RWPE2 (cell line): ENCODE measurements at places on chromosomes 12 and 14.
A peak's percentile ranks its signal among the peaks of the same experiment; 100 is the strongest.

DNA sequence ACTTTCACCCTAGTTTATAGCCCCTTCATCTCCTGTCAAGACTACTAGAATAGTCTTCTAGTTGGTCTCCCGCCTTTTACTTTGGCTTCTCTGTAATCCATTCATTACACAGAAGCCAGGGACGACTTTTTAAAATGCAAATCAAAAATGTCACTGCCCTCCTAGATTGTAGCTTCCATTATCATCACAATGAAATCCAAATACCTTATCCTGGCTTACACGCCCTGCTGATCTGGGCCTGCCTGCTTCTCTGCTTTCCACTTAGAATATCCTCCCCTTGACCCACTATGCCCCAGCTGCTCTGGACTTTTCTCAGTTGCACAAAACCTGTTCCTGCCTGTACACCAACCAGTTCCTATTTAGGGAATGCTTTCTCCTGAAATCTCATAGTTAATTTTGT is 4.5 kb upstream of the EEA1 start:
- H3K4me1 ChIP-seq, result peaks cover 17% of the 10 kb centered on the region
- no peaks in the 10 kb centered on the region for H3K36me3 ChIP-seq
- DNase-seq, result no peak
- no peak overlapping the region for H3K27ac ChIP-seq
- H3K4me3 ChIP-seq, result no peak overlapping the region

GRCh38 chr12:3137814-3138445 is 60.8 kb downstream of the TSPAN9 start:
- no peaks in the 10 kb centered on the region for H3K4me1 ChIP-seq
- H3K27me3 ChIP-seq, result no peaks in the 10 kb centered on the region
- H3K36me3 ChIP-seq, result no peaks in the 10 kb centered on the region
- no peak for DNase-seq

GRCh38 chr12:48933664-48934311 is 8.5 kb upstream of the FKBP11 start:
- peaks cover 79% of the 10 kb centered on the region for H3K36me3 ChIP-seq
- H3K27me3 ChIP-seq, result no peaks in the 10 kb centered on the region
- H3K27ac ChIP-seq, result no peak overlapping the region

- no peaks in the 10 kb centered on the region for H3K4me1 ChIP-seq
- DNase-seq, result no peak
- peaks cover 3% of the 10 kb centered on the region for H3K27me3 ChIP-seq
- no peak overlapping the region for H3K27ac ChIP-seq
- H3K4me3 ChIP-seq, result no peak overlapping the region
- H3K36me3 ChIP-seq, result no peaks in the 10 kb centered on the region
These were observed 25.0 kb downstream of the NTF3 start for GRCh38 chr12:5456906-5457305.

GRCh38 chr12:16258963-16259362 is 18.5 kb downstream of the SLC15A5 start:
- H3K4me3 ChIP-seq, result no peak overlapping the region
- no peaks in the 10 kb centered on the region for H3K4me1 ChIP-seq
- H3K27me3 ChIP-seq, result no peaks in the 10 kb centered on the region
- DNase-seq, result no peak
- H3K27ac ChIP-seq, result no peak overlapping the region

DNA sequence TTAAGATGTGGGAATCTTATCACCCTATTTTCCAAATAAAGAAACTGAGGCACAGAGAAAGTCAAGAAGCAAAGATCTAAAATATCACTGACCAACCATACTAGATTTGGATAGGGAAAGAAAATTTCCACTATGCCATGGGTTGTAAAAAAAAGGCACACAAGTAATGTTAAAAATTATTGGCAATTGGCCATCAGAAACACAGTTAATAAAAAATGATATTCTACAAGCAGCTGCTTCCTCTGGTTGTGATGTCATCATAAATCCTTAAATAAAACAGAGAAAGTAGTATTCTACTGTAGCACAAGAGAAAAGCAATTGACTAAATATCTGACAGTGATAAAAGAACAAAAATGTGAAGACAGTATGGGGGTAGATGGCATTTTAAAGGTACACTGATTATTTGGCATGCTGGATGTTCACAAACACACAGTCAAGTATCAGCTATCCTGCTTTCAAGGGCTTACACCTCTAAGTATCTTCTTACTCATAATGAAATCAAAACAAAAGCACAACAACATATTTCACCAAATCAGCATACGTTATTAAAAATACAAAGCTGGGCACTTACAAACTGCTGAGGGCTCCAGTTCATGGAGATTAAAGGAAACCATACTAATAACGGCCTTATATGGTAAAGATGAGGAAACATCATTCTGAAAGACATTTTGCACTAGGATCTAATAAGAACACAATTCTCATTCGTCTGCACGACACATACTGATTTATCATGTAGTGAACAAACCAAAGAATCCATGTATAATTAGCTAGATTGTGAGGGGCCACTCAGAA is 45.7 kb downstream of the CORO1C start:
- no peaks in the 10 kb centered on the region for H3K27me3 ChIP-seq
- DNase-seq, result no peak
- H3K4me1 ChIP-seq, result peaks cover 41% of the 10 kb centered on the region

DNA sequence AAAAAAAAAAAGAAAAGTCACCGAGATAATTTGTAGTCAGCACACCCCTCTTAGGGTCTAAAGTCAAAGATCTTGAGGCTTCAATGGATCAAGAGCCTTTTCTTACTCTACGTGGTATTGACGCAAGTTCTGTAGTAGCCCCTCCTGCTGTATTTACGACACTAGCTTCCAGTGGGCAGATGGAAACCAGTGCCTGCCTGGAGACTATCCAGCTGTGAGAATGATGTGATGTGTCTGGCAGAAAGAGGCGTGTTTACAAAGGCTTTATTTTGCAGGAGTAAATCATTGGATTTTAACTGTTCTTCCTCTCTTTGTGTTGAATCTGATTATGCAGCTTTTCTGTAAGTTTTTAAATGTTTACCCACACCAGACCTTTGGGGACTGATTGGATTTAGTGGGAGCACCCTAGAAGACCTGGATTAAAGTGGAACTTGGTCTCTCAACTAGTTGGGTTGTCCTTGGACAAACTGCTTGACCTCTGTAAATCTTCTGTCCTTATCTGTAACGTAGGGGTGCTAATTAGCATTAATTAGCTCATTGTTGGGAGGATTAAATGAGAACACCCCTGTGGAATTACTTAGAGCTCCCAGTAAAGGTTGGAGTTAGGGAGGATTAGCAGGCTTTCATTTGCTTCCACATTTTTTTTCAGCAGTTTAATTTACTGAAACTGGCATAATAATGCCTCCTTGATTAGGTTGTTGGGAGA is 72.4 kb downstream of the RASSF3 start:
- no peak for DNase-seq
- peaks cover 26% of the 10 kb centered on the region for H3K4me1 ChIP-seq
- H3K4me3 ChIP-seq, result no peak overlapping the region
- H3K36me3 ChIP-seq, result peaks cover 18% of the 10 kb centered on the region

DNA sequence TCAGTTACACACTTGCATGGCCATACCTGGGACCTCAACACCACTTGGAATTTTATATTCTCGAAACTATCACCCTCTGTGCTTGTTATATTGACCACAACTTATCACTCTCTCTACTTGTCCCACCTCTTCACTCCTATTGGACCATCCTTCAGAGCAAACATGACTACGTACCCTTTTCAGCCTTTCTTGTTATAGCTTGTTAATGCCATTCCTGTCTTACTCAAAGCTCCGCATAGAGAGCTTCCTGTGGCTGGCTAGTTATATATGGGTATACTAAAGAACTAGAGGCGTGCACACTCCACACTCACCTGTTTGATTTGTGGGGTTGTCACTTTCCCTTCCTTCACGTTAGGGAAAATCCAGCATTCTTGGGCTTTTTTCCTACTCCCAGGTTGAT is 26.3 kb upstream of the FRS2 start:
- no peaks in the 10 kb centered on the region for H3K4me1 ChIP-seq
- no peak for DNase-seq
- H3K4me3 ChIP-seq, result no peak overlapping the region
- no peaks in the 10 kb centered on the region for H3K36me3 ChIP-seq
- H3K27ac ChIP-seq, result no peak overlapping the region
- no peaks in the 10 kb centered on the region for H3K27me3 ChIP-seq

DNA sequence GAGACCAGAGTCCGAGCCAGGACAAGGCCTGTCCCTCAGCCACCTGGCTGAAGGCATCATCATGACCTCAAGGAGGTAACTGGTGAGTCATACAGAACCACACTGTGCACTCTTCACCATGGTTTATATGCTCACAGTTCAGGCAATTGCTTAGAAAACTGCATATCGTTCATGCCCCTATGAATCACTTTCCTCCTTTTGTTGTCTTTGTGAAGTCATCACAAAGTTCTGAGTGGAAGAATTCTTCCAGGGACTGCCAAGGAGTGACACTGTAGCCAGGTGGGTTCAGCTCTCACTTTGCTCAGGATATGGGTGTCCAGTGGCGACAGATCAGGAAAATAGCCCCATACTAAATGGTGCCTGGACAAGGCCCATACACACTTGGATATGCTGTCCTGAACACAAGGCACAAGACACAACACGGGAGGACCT is 92.5 kb downstream of the DPF3 start:
- DNase-seq, result no peak
- H3K4me3 ChIP-seq, result no peak overlapping the region
- H3K4me1 ChIP-seq, result peaks cover 16% of the 10 kb centered on the region
- H3K27me3 ChIP-seq, result no peaks in the 10 kb centered on the region
- H3K27ac ChIP-seq, result peak overlapping the region; percentile 70

DNA sequence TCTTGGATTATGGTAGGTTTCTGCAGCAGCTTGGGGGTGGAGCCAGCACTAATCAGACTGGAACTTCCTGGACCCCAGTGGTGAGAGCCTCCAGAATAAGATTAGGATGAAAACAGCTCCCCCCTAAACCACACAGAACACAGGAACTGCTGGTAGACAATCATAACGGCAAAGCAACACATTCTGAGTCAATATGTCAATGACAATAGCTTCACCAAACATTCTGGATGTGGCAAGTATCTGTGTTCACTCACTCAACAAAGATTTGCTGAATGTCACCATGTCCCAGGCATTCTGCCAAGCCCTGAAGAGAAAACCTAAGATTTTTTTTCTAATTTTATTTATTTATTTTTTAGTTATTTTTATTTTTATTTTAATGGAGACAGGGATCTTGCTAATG is 65.2 kb downstream of the LRRC74A start:
- no peak for DNase-seq
- H3K27me3 ChIP-seq, result no peaks in the 10 kb centered on the region
- H3K36me3 ChIP-seq, result no peaks in the 10 kb centered on the region
- H3K27ac ChIP-seq, result no peak overlapping the region

- peak within 1 kb of the TSS; percentile 36 for H3K4me3 ChIP-seq
- H3K36me3 ChIP-seq, result no peaks in the 10 kb centered on the region
- no peaks in the 10 kb centered on the region for H3K27me3 ChIP-seq
- H3K4me1 ChIP-seq, result peaks cover 10% of the 10 kb centered on the region
- H3K27ac ChIP-seq, result peak within 1 kb of the TSS; percentile 67
- peak; percentile 83 for DNase-seq
These were observed at the start of gene LPAR5 for GRCh38 chr12:6635856-6636531. Gene LPAR5, minus strand, starts transcription at chr12:6635959. Its CDS starts 14,711 bp downstream, at chr12:6621248.

GRCh38 chr14:93764211-93764659 is 24.1 kb downstream of the PRIMA1 start:
- no peaks in the 10 kb centered on the region for H3K4me1 ChIP-seq
- no peak overlapping the region for H3K4me3 ChIP-seq
- no peaks in the 10 kb centered on the region for H3K36me3 ChIP-seq
- H3K27ac ChIP-seq, result no peak overlapping the region

- H3K27me3 ChIP-seq, result peaks cover 4% of the 10 kb centered on the region
- no peak for DNase-seq
- H3K4me1 ChIP-seq, result no peaks in the 10 kb centered on the region
- no peak overlapping the region for H3K4me3 ChIP-seq
- H3K36me3 ChIP-seq, result no peaks in the 10 kb centered on the region
These were observed 153.1 kb downstream of the BCL11B start for GRCh38 chr14:99118946-99119345.

DNA sequence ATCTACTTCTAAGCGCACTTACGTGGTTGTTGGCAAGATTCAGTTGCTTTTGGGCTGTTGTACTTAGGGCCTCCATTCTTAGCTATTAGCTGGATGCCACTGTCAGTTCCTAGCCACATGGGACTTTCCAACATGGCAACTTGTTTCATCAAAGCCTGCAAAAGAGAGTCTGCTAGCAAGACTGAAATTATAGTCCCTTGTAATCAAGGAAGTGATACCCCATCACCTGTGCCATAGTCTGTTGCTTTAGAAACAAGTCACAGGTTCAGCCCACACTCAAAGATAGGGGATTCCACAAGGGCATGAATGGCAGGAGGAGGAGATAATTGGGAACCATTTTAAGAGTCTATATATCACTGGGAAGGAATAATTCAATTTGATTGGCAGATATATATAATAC is 27.1 kb upstream of the SLC17A8 start:
- no peaks in the 10 kb centered on the region for H3K27me3 ChIP-seq
- H3K4me1 ChIP-seq, result no peaks in the 10 kb centered on the region
- H3K27ac ChIP-seq, result no peak overlapping the region

DNA sequence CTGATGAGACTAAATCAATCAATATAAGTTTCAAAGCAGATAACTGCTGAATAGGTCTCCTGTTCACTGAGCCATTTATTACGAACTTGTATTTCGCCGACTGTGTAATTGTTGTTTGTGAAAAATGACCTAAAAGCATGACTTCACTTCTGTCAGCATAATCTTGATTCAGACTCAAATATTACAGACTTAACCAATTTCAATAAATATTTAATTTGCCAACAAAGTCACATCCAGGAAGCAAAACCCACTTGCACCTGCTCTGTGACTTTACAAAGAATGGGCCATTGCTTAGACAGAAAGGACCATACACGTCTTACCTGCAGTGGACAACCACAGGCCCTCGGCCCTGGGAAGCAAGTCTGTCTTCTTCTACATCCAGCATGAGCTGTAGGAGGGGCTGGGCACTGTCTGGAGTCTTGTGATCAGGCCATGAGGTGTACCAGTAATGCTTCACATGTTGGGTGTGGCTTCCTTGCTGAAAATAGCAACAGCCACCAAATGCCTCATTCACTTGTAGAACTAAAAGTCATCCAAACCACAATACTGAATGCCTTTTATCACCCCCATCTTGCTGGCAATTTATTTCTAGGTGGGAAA is 23.5 kb upstream of the PTPRB start:
- H3K36me3 ChIP-seq, result no peaks in the 10 kb centered on the region
- no peaks in the 10 kb centered on the region for H3K27me3 ChIP-seq
- H3K4me1 ChIP-seq, result no peaks in the 10 kb centered on the region
- no peak for DNase-seq
- no peak overlapping the region for H3K4me3 ChIP-seq

GRCh38 chr14:50826681-50827080 is 4.3 kb downstream of the NIN start:
- DNase-seq, result no peak
- H3K4me1 ChIP-seq, result peaks cover 5% of the 10 kb centered on the region
- H3K27me3 ChIP-seq, result no peaks in the 10 kb centered on the region
- H3K36me3 ChIP-seq, result no peaks in the 10 kb centered on the region
- no peak overlapping the region for H3K27ac ChIP-seq
